ENCODE measurements at places on chromosomes 7 and 10.
A peak's percentile ranks its signal among the peaks of the same experiment; 100 is the strongest.

DNA sequence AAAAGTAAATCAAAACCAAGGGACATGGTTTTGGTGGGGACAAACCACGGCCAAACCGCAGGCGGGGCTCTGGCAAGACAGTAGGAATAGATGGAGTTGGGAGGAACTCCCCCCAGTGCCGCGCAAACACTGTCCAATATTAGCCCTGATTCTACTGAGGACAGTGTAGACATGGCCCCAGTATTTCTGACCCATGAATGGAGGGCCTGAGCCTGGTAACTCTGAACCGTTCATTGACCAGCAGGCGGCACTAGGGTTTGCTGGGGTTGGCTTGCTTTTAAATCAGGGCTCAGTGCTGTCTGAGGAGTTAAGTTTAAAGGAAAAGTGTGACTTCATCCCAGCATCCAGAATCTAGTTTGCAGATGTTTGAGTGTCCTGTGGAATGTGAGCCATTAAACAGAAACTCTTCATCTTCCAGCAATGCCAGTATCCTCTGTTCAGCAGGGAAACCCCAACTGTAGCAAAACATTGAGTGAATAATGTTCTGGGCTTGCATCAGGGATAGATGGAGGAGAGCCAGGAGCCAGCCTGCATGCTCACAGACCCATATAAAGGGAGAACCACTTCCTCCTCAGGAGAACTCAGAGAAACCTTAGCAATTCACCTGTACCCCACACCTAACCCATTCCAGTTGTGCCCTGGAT is 147.4 kb upstream of the PRSS58 start:
- DNase-seq, result no peak

DNA sequence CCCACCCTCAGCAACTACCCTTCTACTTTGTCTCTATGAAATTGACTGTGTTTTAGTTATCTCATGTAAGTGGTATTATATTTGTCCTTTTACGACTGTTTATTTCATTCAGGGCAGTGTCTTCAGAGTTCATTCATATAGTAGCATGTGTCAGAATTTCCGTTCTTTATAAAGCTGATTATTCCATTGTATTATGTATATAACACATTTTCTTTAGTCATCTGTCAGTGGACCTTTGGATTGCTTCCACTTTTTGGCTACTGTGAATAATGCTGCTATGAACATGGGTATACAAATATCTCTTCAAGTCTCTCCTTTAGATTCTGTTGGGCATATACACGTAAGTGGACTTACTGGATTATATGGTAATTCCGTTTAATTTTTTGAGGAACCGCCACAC is 14.5 kb downstream of the SLF2 start:
- DNase-seq, result no peak

DNA sequence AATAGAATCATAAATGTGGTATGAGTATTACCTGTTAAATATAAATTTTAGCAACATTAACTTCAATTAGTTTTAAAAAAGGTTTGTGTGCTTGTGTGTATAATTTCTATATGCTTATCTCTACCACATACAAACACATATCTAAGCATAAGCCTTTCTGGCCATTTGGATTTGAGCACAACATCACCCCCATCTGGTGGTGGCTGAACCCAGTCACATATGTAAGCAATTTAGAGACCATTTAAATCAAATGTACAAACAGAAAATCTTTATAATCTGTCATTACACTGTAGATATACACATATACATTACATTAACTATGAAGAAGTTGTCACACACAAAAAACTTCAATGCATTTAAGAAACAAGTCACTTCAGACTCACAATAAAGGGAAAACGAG is 31.7 kb downstream of the GPR22 start:
- DNase-seq, result peak; percentile 10

- DNase-seq, result no peak
Measured at GRCh38 chr7:43569424-43569823, 13.5 kb upstream of the STK17A start.

DNA sequence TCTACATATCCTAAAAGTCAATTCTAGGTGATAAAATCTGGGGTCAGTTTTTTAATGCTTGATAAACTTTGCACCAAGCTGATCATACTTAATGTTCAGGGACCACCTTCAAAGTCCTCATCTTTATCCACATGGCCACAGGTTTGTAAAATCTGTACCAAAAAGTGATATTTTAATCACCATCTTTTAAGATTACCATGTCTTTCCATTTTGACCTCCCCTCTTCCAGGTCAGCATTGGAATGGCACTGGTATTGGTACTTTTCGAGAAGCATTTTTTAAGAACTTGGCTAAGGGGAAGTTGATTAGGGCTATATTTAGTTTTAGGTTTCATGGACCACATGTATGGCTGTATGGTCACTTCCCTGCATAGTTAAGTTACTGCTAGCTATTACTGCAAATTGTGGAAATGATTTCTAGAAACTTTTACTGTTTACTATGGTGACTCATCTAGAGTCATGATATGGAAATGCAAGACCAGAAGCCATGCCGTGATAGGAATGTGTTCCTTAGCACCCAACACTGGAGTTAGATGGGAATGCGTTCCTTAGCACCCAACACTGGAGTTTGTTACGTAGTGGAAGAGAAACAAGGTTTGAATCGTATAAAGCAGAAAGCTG is 50.8 kb upstream of the ABLIM1 start:
- DNase-seq, result no peak

GRCh38 chr10:79374312-79375191 is 27.3 kb downstream of the PPIF start:
- DNase-seq, result peak; percentile 72

DNA sequence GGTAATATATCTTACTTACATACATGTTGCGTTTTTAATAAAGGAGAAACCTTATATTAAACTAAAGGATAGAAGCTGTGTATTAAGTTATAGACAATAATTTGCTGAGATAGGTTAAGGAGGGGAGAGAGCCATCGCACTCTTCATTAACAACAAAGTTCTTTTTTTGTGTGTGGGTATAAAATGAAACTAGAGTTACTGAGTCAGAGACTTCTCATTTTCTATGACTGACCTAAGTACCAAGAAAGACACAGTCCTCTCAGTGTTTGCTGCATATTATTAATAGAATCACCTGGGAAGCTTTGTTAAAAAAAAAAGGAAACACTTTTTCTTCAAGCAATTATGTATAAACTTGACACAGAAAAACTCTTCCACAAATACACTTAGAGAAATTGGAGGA is 31.4 kb downstream of the FEZF1 start:
- DNase-seq, result no peak

- no peak for DNase-seq
Measured at GRCh38 chr10:109919220-109919619, 4.1 kb downstream of the XPNPEP1 start.

GRCh38 chr10:101644002-101644401 is 51.0 kb downstream of the FBXW4 start:
- DNase-seq, result no peak

DNA sequence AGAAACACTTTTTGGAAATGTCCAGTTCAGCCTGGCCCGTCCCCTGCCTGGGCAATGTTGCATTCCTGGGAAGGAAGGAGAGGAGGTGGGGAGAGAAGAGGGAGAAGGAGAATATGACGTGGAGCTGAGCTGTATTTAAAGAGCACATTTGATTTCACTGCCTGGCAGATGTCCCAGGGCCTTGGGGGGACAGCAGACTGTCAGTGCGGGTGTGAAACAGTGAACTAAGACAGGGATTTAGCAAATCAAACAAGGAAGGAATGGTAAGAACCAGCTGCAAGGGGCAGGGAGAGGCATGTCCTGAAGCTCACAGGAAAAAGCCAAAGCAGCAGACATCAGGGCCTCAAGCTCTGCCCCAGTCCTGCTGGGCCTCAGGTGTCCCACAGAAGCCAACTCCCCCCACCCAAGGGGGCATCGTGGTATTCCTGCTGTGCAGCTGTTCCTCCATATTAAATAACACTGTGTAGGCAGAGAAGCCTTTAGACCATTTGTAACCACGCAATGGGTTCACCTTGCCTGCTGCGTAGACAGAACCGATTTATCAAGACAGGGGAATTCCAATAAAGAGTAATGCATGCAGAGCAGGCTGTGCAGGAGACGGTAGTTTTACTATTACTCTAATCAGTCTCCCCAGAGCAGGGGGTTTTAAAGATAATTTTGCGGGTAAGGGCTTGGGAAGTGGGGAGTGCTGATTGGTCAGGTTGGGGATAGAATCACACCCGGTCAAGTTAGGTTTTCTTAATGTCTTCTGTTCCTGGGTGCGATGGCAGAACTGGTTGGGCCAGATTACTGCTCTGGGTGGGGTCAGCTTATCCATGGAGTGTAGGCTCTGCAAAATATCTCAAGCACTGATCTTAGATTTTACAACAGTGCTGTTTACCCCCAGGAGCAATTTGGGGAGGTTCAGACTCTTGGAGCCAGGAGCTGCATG is 18.3 kb downstream of the LEP start:
- no peak for DNase-seq
